ENCODE measurements at places on chromosomes 5 and 9. TPM values are rescaled to one million over a fixed set of nuclear protein-coding genes. Genes with fewer than 3 reads are reported as not detected.

DNA sequence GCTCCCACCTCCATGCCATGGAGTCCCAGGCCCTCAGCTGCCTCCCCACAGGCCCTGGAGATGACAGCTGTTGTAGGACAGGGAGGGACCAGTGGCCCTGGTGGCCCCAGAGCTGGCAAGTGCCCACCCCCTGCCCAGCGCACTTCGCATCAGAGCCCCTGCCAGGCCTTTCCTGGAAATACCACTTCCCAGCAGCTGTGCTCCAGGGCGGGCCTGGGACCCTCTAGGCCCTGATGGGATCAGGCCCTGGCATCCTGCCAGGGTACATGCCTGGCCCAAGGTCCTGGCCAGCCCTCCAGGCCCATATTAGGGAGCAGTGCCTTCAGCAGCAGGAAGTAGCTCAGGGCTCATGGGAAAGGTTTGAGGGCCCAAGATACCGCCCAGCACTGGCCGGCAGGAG is 2.5 kb downstream of the KCNT1 start:
- H3K4me3 ChIP-seq = no peak overlapping the region
- no peaks in the 10 kb centered on the region for H3K27me3 ChIP-seq
- no peak for DNase-seq
- H3K27ac ChIP-seq = no peak overlapping the region
- H3K36me3 ChIP-seq = no peaks in the 10 kb centered on the region

DNA sequence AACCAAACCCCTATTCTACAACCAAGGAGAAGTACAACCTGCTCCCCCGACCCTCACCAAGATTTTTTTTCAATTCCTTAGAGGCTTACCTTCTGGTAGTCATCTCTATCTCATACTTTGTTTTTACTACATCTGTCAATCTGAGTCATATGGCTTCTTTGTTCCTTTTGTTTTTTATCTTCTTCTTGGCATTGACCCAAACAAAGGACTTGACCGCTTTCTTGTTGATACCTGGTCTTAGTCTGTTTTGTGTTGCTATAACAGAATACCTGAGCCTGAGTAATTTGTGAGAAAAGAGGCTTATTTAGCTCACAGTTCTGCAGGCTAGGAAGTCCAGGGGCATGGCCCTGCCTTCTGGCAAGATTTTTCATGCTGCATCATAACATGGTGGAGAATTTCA is 352.7 kb downstream of the MLLT3 start:
- no peak overlapping the region for H3K4me3 ChIP-seq
- DNase-seq = no peak
- no peaks in the 10 kb centered on the region for H3K4me1 ChIP-seq
- H3K27me3 ChIP-seq = no peaks in the 10 kb centered on the region

GRCh38 chr5:105882956-105883481 is 1787.7 kb downstream of the EFNA5 start:
- no peak overlapping the region for H3K27ac ChIP-seq
- DNase-seq = no peak
- H3K4me1 ChIP-seq = no peaks in the 10 kb centered on the region
- no peaks in the 10 kb centered on the region for H3K36me3 ChIP-seq
- H3K4me3 ChIP-seq = no peak overlapping the region

- no peak overlapping the region for H3K27ac ChIP-seq
- no peaks in the 10 kb centered on the region for H3K36me3 ChIP-seq
- H3K4me3 ChIP-seq = no peak overlapping the region
- peaks cover 24% of the 10 kb centered on the region for H3K27me3 ChIP-seq
- H3K4me1 ChIP-seq = no peaks in the 10 kb centered on the region
These were observed 36.0 kb upstream of the FUBP3 start for GRCh38 chr9:130543368-130543767.

DNA sequence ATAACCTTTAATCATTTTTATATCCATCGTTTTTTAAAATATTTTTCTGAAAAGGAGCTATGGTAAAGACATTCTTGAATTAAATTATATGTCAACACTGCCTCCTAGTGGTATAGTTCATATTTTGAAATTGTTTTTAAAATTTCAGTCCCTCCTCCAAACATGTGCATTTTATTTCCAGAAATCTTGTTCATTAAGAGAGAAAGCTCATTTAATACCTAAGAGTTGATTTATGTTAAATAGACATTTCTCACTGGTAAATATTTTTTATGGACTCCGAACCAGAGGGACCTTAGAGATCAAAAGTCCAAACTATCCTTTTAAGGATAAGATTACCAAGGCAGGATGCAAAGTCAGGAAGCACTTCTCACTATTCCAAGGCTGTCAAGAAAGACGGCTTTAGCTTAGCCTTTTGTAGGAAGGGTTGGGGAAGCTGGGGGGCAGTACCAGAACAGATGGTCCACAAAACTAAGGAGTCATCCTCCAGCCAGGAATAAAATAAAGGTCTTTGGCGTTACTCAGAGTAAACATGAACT is 21.6 kb downstream of the BHMT start:
- peaks cover 5% of the 10 kb centered on the region for H3K4me1 ChIP-seq
- H3K27ac ChIP-seq = peak overlapping the region; percentile 70
- DNase-seq = peak; percentile 66
- no peaks in the 10 kb centered on the region for H3K36me3 ChIP-seq

- H3K36me3 ChIP-seq = peaks cover 36% of the 10 kb centered on the region
- H3K27ac ChIP-seq = no peak overlapping the region
- no peaks in the 10 kb centered on the region for H3K27me3 ChIP-seq
- H3K4me1 ChIP-seq = no peaks in the 10 kb centered on the region
- no peak overlapping the region for H3K4me3 ChIP-seq
These were observed 22.1 kb downstream of the SRP19 start for GRCh38 chr5:112883192-112883591.

DNA sequence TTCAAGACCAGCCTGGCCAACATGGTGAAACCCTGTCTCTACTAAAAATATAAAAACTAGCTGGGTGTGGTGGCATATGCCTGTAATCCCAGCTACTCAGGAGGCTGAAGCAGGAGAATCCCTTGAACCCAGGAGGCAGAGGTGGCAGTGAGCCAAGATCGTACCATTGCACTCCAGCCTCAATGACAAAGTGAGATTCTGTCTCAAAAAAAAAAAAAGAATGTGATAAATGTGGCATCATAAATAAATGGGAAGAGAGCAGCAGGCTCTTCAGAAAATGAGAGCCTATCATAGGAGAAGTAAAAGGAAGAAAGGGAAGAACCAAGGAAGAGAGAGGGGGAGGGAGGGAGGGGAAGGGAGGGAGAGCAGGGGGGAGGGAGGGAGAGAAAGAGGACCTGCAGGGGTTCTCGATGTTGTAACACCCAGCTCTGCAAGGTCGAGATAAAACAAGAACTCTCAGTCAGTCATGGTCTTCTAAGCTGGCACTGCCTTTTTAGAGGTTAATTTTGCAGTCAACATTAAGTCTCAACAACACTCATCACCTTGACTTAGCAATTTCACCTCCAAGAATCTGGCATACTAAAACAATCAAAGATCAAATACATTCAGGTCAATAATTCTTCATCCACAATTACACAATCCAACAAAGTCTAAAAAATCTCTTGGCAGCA is 68.7 kb upstream of the SIMC1 start:
- no peaks in the 10 kb centered on the region for H3K36me3 ChIP-seq
- H3K4me1 ChIP-seq = no peaks in the 10 kb centered on the region
- no peak for DNase-seq
- peaks cover 19% of the 10 kb centered on the region for H3K27me3 ChIP-seq
- no peak overlapping the region for H3K27ac ChIP-seq
- no peak overlapping the region for H3K4me3 ChIP-seq

DNA sequence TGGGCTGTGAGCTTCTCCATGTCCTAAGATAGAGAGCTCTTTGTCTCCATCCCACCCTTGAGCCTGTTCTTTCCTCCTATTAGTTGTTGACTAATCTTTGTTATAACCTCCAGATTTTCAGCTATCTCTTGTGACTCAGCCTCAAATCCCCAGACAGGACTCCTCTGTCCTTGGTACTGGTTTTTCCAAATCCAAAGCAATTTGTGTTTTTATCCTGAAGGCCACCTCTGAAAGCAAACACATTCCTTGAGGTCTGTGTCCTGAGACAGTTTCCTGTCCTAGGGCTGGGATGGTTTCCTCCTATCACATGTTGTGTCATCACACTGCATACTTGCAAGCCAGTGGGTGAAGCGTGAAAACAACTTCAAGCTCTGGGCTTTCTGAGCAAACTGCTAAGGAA is 8.5 kb downstream of the TNC start:
- peaks cover 47% of the 10 kb centered on the region for H3K4me1 ChIP-seq
- H3K4me3 ChIP-seq = no peak overlapping the region
- no peaks in the 10 kb centered on the region for H3K27me3 ChIP-seq

Gene MEF2C
- total RNA-seq = 3.6 TPM

GRCh38 chr9:126401107-126401506 is 74.5 kb downstream of the MVB12B start:
- H3K27ac ChIP-seq = no peak overlapping the region
- no peaks in the 10 kb centered on the region for H3K27me3 ChIP-seq
- no peaks in the 10 kb centered on the region for H3K4me1 ChIP-seq
- no peak for DNase-seq
- H3K36me3 ChIP-seq = no peaks in the 10 kb centered on the region

GRCh38 chr9:91896513-91897121 is 53.4 kb downstream of the ROR2 start:
- no peaks in the 10 kb centered on the region for H3K27me3 ChIP-seq
- H3K4me1 ChIP-seq = peaks cover 86% of the 10 kb centered on the region
- peak overlapping the region; percentile 45 for H3K27ac ChIP-seq
- no peaks in the 10 kb centered on the region for H3K36me3 ChIP-seq

GRCh38 chr5:16980983-16981382 is 44.9 kb upstream of the MYO10 start:
- no peak for DNase-seq
- H3K27me3 ChIP-seq = no peaks in the 10 kb centered on the region
- no peaks in the 10 kb centered on the region for H3K36me3 ChIP-seq

DNA sequence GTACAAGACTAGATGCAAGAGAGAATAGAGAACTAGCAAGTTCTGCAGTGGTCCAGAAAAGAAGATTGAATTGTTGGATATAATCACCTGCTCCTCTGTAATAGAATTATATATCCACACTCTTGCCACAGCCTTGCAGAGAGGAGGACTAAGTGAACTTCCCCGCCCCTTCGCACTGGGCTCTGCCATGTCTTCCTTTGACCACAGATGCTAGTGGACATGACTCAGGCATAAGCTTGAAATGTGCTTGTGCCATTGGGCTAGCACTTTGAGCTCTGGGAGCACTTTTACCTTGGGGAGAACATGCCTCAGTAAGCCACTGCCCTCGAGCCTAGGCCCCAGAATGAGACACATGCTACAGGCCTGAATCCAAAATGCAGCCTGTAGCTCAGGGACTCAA is 113.5 kb upstream of the RASA1 start:
- H3K4me1 ChIP-seq = no peaks in the 10 kb centered on the region
- H3K27ac ChIP-seq = no peak overlapping the region
- H3K36me3 ChIP-seq = no peaks in the 10 kb centered on the region
- no peak for DNase-seq
- H3K27me3 ChIP-seq = no peaks in the 10 kb centered on the region

DNA sequence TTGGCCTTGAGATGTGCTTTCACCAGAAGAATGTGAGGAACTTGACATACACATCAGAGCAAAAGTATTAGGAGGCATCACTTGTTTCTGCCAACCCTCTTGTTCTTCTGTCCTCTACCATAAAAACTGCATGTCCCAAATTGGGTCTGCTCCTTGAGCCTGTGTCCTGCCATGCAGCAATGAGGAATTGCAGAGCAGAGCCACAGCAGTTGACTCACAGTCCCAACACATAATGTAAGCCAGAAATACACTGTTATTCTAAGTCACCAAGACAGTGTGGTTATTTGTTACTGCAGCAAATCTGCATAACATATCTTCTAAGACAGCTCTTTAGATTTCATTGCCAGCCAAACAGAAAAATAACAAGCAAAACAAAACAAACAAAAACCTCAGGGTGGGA is 598.2 kb downstream of the PRELID2 start:
- no peak overlapping the region for H3K4me3 ChIP-seq
- no peak for DNase-seq
- no peak overlapping the region for H3K27ac ChIP-seq
- H3K36me3 ChIP-seq = no peaks in the 10 kb centered on the region
- peaks cover 45% of the 10 kb centered on the region for H3K4me1 ChIP-seq

GRCh38 chr5:130350131-130350530 is 445.9 kb downstream of the CHSY3 start:
- H3K27ac ChIP-seq = no peak overlapping the region
- H3K4me1 ChIP-seq = no peaks in the 10 kb centered on the region
- no peaks in the 10 kb centered on the region for H3K27me3 ChIP-seq

- DNase-seq = no peak
- no peaks in the 10 kb centered on the region for H3K36me3 ChIP-seq
- no peaks in the 10 kb centered on the region for H3K4me1 ChIP-seq
- H3K27me3 ChIP-seq = peaks cover 46% of the 10 kb centered on the region
These were observed 128.7 kb downstream of the ENTREP1 start for GRCh38 chr9:69453746-69454145.

All from A673 (cell line).